ENCODE measurements at places on chromosomes 7 and 10.

DNA sequence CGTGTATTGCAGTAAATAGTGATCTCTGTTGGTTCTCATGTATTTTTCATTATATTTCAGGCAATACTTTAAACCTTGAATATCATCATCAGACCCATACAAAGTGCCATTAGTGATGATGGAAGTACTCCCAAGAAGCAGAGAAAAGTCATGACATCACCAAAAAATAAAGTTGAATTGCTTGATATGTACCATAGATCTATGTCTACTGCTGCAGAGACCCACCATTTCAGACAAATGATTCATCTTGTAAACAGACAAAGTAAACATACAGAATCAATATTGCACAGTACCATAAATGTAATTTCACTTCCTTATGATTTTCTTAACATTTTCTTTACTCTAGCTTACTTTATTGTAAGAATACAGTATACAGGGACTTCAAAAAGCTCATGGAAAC lies 347.8 kb downstream of the IPMK start:
- no peak for DNase-seq

GRCh38 chr10:101691081-101691480 lies 3.9 kb downstream of the FBXW4 start:
- DNase-seq = no peak

- DNase-seq = peak; percentile 73
Observed at GRCh38 chr7:151017953-151018420, 6.3 kb downstream of the ATG9B start.

DNA sequence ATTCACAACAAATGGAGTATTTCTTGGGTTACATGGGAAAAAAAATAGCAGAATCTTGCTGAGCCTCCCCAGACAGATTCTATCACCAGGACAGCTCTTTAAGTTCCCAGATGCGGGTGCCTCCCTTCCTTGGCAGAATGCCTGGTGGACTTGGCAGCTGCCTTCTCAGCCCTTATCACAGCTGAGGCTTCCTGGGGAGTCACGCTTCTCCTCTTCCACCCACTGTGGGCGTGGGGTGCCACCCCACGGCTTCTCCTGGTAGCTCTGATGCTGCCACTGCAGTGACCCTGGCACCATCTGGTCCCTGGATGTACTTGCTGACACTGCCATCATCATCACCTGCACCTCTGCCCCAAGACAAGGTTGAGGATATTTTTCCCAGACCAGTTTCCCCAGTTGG lies 16.2 kb upstream of the NME8 start:
- DNase-seq = peak; percentile 6

GRCh38 chr7:158428131-158428836 lies 159.3 kb downstream of the PTPRN2 start:
- DNase-seq = no peak

DNA sequence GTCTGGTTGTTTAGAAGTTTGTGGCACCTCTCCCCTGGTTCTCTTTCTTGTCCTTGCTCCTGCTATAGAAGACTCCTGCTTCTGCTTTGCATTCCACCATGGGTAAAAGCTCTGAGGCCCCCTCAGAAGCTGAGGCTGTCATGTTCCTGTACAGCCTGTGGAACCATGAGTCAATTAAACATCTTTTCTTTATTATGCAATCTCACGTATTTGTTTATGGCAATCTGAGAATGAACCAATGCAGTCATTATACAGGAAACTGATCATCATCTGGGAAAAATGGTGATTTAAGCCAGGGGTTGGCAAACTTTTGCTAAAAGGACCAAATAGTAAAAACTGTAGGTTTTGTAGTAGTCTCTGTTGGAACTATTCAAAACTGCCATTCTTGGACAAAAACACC lies 175.4 kb downstream of the CSTF2T start:
- DNase-seq = no peak

GRCh38 chr10:86992456-86992855 lies 24.2 kb downstream of the ADIRF start:
- no peak for DNase-seq

- no peak for DNase-seq
Observed at GRCh38 chr7:139203992-139204391, 27.0 kb upstream of the UBN2 start.

- DNase-seq = no peak
Observed at GRCh38 chr7:31160941-31161340, 108.8 kb downstream of the ADCYAP1R1 start.

DNA sequence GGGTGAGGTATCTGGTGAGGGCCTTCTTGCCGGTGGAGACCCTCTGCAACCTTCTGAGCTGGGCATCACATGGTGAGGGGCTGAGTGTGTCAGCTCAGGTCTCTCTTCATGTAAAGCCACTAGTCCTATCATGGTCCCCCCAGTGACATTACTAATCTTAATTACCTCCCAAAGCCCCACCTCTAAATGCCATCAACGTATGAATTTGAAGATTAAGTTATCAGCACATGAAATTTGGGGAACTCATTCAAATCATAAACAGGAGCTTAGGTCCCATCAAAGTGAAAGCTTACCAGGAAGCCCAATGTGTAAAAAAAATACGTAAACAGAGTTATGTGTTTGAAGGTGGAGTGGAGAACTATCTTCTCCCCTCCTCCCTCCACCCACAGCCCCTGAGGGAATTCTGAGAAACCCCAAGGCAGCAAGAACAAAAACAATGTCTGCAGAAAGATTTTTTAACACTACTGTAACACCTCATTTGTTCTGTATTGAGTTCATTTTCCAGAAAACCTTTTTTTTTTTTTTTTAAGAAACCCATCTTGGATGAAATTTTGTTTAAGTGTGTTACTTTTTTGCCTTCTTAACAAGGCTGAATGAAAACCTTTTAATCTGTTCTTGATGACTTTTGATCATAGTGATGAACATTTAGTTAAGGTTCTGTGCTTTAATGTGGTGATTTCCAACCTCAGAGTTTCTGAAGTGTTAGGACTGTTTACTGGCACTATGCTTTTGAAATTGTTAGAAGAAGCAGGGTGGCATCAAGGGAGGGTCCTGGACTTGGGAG lies 19.1 kb upstream of the PCGF5 start:
- no peak for DNase-seq

- DNase-seq = no peak
Observed at GRCh38 chr10:44307691-44308090, 77.2 kb downstream of the CXCL12 start.

DNA sequence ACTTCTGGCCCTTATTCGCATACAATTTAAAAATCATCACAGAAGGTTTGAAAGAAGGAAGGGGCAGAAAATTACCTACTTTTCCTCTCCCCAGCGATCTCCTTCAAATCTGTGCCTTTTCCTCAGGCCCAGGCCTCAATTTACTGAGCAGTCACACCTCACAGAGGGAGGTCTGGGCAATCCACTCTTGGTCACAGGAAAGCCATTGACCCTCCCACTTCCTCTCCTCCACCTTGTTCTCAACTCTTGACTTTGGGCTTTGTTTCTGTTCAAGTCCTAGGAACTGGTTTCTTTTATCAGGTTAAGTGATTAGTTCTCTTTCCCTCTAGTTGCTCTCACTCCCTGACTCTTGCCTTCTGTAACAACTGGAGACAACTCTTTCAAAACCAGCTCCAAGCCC lies 37.0 kb upstream of the ATRNL1 start:
- DNase-seq = no peak

GRCh38 chr7:48298779-48299178 lies 127.5 kb downstream of the ABCA13 start:
- DNase-seq = no peak

DNA sequence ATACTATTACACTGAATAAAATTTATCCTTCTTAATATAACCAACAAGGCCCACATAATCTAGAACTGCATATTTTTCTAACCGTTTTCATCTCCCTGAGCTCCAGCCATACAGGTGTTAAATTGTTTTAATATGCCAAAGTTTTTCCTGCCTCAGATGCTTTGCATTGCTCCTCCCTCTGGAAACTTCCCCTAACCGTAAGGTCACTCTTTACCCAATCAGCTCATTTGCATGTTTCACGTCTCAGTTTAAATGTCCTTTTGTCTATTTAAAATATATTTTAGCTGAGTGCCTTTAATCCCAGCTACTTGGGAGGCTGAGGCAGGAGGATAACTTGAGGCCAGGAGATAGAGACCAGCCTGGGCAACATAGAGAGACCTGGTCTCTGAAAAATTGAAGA lies 228.5 kb downstream of the ADK start:
- DNase-seq = no peak

DNA sequence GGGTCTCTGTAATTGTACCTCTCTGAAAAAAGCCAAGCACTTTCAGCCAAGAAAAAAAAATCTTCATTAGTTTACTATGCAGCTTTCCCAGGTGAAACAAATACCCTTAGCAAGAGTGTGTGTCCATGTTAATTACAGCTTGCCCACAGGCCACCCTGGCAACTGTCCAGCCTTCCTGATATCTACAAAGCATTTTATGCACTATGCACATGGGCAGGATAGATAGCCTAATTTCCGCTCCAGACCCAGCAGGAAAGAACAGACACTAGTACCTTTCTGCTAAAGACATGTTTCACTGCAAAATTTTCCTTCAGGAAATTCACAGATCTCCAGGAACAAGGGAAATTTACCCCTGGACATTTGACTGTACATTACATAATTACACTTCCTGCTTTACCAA lies 24.4 kb downstream of the CACNA2D1 start:
- no peak for DNase-seq

DNA sequence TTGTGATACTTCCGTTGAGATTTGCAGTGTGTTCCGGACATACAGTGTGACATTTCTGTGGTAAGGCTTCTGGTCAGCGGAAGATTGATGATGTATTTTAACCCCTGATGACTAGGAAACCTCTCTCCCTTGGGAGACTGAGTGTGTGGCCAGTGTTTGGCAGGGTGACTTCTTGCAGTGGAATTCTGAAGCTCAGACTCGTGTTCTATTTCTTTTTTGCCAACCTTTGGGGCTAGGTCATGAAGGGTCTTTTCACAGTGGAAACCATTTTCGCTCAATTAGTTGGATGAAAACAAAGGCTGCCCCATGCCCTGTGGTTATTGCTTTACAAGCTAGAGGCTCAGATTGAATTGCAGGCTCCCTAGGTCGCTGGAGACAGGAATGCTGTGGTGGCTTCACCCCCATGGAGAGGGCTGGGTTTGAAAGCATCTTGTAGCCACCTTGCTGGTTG lies 288.9 kb downstream of the BBS9 start:
- no peak for DNase-seq

- no peak for DNase-seq
Observed at GRCh38 chr7:88933285-88933684, 137.7 kb upstream of the TEX47 start.

DNA sequence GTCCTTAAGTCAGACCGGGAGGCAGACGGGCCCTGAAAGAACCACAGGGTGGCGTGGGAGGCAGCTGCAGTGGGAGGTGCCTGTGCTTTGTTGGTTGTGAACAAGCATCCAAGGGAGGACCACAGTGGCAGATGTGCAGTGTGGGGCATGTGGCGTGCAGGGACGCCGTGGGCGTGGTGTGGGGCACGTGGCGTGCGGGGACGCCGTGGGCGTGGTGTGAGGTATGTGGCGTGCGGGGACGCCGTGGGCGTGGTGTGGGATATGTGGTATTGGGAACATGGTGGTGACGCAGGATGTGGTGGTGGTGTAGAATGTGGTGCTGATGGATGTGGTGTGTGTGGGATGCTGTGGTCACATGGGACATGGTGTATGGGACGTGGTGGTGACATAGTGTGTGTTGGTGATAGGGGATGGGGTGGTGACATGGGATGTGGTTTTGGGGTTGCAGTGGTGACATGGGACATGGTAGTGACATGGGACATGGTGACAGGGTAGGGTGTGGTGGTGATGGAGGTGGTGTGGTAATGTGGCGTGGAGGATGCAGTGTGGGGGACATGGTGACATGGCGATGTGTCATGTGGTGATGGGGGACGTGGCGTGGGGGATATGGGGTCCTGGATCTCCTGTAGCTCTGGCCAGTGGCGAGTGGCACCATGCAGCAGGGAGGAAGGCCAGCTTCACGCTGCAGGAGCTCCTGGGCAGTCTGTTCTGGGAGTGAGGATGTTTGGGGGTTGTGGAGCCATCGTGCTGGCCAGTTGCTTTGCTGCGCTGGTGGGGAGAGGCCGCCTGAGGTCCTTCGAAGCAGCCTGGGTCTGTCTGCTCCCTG lies 78.8 kb downstream of the INPP5A start:
- no peak for DNase-seq

DNA sequence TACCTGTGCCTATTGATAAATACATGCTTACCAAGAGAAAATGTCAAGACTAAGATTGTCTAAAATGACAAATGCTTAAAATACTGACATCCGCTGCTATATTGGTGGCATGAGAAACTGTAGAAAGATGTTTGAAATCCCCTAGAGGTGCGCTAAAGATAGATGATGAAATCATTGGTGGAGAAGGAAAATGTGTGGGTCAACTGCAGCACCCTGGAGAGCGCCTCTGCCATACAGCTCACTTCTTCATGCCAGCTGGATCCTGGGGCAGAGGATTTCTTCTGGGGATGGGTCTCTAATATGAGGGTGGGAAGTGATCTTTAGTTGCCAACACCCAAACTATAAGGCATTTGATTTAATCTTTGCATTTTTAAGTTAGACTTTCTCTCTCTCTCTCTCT lies 680.4 kb upstream of the POM121L12 start:
- peak; percentile 31 for DNase-seq
